ENCODE measurements at places on chromosomes 1 and 21. TPM values are rescaled to one million over a fixed set of nuclear protein-coding genes. Genes with fewer than 3 reads are reported as not detected.

The LCK gene
- 1.1 TPM for polyA plus RNA-seq

The DFFA gene
- polyA plus RNA-seq, result 37.8 TPM

The EXTL2 gene
- polyA plus RNA-seq, result 107 TPM

The UMODL1 gene
- polyA plus RNA-seq, result 0.34 TPM

DNA sequence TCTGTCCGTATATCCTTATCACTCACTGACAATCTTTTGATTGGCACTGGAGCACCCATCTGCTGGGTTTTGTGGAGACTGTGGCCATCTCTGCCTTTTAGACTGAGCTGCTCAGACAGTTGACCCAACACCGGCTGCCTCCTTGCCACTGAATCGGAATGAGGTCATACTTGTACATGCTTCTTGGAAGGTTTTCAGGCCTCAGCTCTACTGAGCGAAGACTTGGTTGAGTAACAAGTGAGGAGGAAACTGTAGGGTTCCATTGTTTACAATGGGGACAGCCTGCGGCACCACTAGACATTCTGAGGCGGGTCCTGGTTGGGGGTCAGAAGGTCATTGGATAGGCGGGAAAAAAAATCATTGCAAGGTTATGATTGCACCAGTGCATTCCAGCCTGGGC is 320.3 kb downstream of the KIF26B start:
- no peak for DNase-seq

GRCh38 chr1:224739997-224740684 is 124.0 kb downstream of the CNIH3 start:
- no peak for DNase-seq

DNA sequence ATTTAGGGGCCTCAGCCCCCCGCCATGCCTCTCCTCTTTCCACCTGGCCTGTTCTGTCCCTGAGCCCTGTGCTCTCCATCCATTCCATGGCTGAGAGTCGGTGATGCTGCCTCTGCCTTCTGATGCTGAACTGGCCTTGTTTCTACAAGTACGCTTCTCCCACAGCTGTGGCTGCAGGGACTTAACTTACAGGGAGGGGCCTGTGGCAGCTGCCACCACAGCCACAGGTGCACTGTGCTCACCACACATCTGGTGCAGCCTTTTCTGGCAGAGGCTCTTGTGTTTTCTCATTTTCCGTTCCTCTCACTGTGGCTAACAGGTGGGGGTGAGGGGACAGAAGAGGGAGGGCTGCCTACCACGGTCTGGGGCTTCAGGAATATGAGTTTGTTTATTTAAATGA is 4.2 kb downstream of the FMO1 start:
- no peak for DNase-seq

DNA sequence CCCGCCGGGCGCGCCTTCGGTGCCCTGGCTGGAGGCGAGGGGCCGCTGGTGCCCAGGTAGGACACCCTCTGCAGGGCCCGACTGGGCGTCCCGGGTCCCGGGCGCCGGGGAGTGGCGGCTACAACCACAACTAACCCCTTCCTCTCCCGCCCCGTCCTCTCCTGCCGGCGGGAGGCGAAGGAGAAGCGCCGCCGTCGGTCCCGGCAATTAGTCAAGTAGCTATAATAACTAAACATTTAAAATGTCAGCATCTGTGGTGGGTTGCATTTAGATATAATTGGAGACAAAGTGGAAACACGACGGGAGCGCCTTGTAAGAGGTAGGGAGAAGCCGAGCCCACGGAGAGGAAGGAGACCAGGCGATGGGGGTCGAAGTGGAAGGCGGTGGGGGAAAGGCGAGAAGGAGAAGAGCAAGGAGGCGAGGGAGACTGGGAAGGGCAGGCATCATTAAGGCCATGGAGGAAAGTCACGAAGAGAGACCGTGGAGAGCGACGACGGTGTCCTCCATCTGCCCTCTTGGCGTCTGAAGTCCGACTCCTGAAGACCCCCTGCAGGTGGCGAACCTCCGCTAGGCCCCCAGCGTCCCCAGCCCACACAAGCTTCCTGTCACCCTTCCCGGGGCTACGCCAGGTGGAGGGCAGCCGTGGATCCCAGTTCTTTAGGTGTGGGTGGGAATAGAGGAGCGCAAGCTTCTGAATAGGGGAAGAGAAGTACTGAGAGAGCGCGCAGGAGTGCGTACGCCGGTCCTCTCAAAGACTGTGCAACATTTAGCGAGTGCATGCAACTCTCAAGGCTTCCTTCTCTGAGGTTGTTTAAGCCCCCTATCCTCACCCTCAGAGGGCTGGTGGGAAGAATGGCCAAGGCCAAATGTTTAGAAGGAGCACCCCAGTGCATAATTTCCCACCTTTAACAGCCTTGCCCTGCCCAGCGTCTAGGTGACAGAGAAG is 1.6 kb downstream of the CNIH3 start:
- no peak for DNase-seq

DNA sequence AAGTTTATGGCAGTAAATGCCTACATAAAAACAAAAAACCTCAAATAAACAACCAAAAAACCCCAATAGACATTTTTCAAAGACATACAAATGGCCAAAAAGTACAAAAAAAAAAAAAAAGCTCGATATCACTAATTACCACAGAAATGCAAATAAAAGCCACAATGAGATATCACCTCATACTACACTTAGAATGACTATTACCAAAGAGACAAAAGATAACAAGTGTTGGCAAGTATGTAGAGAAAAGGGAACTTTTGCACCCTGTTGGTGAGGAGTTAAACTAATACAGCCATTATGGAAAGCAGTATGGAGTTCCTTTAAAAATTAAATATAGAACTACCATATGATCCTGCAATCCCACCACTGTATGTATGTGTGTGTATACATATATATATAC is 21.1 kb downstream of the SLC25A24 start:
- no peak for DNase-seq

- DNase-seq, result no peak
Observed at GRCh38 chr1:152996633-152997400, 4.7 kb upstream of the SPRR3 start.

- DNase-seq, result no peak
Observed at GRCh38 chr1:41412748-41413147, 51.5 kb downstream of the FOXO6 start.

GRCh38 chr21:42062236-42063022 is 8.7 kb upstream of the UMODL1 start:
- DNase-seq, result no peak

DNA sequence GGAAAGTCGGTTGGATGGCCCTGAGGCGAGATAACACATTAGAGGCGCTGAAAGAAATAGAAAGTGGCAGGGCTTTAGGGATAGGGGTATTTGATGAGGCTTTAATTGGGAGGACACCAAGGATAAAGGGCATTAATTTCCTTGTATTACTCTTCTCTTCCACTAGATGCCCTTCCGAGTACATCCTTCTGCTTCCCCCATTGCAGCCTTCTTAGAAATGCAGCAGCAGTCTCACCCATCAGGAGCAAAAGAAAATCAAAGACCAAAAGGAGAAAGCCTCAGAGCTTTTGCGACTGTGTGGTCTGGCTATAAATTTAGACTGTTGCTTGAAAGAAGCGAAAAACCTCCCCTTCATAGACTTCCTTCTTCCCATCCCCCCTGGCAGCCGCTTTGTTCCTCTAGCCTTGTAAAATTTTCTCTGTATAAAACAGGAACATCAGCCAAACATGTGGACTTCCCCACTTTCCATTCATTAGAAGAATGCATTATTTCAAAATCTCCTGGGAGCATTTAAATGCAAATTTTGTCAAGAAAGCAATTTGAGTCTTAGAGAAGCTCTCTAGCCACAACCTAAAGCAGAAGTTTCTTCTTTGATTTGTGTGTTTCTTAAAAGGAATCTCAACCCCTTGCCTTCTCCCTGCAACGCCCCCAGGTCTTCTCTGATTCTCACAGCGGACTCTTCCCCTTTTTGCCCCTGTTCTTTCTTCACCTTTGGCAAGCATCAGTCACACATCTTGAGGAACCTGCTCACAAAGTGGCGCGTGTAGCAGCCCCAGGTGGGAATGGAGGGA is 76.6 kb downstream of the NDUFS5 start:
- DNase-seq, result peak; percentile 77

GRCh38 chr1:12504601-12505000 is 113.4 kb downstream of the DHRS3 start:
- peak; percentile 69 for DNase-seq

DNA sequence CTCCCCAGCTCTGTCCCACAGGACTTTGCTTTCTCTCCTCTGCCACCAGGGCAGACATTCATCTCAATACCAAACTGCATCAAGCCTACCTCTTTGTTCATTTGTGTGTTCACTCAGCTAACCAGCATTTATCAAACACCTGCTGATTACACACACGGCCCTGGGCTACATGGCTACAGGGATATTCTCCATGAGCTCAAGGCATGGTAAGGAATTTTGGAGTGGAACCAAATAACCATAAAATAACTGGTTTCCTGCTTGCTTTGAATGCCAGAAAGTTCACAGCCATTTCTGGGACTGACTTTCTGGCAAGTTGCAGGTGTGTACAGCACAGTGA is 54.6 kb downstream of the LDLRAD2 start:
- no peak for DNase-seq

DNA sequence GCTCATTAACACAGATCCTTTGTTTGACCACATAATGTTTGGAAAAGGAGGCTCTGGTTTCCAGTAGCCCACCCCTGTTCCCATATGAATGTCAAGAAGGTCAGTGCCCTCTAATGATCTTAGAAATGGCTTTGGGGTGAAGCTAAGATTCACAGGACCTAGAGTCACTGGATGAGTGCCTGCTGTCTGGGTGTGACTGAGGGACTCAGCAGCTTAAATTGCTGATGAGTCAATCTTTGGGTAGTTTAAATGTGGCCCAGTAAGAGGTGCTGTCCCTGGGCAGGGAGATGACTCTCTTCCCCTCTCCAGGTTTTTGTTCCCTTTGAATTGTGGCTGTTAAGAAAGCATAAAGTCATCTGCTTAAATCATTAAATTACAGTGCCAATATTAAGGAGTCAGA is 50.6 kb downstream of the L1TD1 start:
- no peak for DNase-seq

DNA sequence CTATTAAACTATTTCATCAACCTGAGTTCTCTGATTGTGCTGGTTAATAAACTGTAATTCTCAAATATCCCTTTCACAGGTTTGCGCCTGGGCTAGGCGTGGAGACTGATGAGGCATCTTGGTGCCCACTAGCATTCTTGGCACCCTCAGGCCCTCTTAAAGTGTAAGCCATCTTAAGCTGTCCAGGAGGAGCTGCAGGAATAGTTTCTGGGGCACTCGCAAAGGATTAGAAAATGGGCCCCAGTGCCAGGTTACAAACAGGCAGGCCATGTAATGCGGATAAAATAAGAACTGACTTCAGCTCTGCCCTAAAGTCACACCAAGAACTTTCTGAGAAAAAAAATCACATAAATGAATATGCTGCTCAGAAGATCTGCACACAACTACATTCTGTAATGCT is 1.1 kb downstream of the CASQ2 start:
- no peak for DNase-seq

DNA sequence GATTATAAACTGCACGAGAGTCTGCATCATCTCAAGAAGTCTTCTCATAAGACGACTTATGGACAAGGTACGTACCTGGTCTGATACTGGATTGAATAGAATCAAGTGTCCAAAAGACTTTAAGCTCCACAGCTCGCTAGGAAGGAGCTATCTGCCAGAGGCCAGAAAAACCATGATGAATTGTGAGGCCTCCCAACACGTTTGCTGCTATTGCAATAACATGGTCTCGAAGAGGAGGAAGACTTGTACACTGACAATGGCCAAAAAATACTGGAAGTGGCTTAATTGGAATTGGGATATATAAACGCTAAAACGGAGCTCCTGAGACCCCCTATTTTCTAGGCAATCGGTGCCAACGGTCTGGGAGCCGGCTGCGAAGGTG is 534 bp downstream of the DNAJC28 start:
- no peak for DNase-seq

DNA sequence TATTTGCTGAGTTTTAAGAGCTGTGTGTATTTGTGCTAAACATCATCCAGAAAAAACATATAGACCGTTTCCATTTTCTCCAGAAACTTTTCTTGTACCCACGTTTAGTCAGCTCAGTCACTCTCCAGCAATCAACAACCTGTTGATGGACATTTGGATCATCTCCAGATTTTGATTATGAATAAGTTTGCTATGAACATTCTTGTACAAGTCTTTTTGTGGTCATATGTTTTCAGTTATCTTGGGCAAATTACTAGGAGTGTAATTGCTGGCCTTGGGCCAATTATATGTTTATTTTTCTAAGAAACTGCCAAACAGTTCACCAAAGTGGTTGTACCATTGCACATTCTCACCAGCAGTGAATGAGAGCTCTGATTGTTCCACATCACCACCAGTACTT is 221.8 kb downstream of the CENPF start:
- DNase-seq, result no peak

DNA sequence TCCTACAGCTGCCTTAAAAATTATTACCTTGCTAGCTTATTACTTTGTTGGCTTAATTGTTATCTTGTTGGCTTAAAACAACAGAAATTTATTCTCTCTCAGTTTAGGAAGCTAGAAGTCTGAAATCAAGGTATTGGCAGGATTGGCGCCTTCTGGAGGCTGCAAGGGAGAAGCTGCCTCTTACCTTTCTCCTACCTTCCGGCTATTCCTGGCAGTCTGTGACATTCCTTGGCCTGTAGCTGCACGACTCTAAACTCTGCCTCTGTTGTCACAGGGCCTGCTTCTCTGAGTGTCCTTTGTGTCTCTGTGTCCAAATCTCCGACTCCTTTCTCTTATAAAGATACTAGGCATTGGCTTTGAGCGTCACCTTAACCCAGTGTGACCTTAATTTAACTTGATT is 579.9 kb upstream of the B3GALT2 start:
- no peak for DNase-seq

DNA sequence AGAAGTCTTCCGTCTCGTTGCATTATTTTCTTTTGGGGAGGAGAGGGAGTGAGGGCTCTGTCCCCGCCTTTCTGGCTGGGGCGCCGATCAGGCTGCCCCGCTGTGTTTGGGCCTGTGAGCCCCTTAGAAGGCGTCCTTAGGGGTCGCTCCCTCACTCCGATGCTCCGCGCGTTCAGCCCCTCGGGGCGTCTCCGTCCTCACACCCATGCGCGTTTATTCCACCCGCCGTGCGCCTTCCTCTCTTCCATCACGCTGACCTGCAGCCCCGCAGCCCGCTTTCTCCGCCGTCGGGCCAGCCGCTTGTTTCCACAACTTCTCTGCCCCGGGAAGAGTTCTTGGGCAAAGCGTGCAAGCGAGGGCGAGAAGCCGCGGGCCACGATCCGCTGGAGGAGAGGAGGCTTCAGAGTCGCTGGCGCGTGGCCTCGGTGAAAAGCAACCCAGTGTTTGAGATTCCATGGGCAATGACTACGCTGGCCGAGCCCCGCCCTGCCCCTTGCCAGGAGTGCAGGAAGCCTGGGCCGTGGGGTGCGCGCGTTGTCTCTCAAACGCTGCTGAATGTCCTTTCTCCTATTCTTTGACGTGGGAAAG is 27.7 kb downstream of the TRIM11 start:
- DNase-seq, result no peak

Measured in right lung (tissue), 10 donors.